Activated CD8-positive, alpha-beta memory T cell treated with anti-CD3 and anti-CD28 coated beads, Interleukin-2, amount 50 U/mL, for 4 hours (primary cell): ENCODE measurements at places on chromosomes 2 and 18.

DNA sequence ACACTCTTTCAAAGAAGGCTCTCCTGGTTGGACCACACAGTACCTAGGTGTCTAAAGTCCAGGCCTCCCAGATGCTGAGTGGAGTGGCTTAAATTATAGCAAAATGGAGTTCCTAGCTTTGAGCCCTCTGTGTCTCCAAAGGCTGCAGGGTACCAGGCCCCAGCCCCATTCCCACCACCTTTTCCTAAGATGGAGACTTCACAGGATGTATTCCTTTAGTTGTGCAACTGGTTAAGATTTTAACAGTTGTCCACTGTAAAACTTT, 4.9 kb downstream of the SMAD7 start:
- DNase-seq: no peak

DNA sequence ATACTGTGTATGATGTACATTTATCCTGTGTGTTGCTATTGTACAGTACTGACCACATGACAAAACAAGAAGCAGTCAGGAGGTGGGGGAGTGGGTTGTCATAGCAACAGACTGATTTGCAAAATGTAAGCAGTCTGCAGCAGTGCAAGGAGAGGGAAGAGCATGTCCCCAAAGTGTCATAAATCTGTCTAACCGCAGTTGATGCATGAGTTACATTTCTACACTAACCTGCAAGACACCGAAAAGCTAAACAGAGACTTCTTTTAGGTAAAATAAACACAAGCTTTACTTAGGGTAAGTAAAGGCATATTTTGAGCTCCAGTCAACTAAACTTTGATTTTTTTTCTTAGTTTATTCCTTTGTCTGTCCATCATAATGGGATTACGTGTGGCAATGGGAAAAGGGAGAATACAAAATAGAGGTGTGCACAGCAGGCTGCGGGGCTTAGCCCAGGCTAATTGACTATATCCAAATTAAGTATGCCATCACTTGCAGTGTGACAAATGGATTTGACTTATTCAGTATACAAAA, 134.5 kb downstream of the MEIS1 start:
- no peak for DNase-seq

DNA sequence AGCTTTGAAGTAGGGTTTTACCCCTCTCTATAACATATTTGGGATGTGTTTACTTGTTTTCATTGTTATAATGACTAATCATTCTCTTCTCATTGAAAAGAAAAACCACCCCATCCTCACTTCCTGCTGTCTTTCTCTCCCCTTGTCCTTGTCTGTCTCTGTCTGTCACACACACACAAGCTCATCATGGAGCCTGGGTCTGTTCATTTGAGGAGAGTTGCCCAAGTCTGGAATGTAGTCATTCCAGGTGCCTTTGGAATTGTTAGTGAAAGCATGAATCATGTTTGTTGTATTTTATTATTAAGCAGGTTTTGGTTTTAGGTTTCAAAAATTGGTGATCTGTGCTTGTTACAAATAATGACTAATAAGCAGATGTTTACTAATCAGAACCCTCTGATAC, 133.5 kb upstream of the IL1R2 start:
- DNase-seq: no peak

- no peak for DNase-seq
Observed at GRCh38 chr2:47266939-47267710, 112.0 kb upstream of the STPG4 start.

DNA sequence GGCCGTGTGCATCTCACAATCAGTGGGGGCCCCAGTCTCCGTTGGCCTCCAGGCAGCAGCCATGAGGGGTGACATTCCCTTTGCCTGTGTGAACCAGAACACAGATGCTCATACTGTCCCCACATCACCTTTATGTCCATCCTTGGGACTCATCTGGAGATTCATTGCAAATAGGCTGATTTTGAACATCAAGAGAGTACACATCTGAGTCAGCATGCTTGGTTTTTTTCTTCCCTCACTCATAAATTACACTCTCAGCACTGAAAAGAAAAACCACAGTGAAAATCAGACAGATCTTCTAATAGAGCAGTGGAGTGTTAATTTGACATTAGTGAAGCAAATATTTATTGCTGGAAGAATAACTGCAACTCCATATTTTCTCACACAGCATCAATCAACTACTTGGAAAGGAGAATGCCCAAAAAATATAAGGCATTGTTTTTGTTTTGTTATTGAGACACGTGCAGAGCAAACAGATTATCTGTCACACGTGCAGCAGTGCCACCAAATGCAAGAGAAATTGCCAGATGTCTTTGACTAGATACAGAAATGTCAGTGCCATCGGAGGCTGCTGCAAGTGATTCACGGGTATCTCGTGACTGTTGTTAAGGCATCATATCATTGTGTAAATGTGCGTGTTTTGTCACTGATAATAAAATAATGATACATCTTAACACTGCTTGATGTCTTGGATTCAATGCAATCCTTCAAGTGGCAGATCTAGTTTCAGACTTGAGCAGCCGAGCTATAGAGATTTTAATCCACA, 10.9 kb downstream of the APCDD1 start:
- DNase-seq: no peak

GRCh38 chr18:35618696-35619095, 37.2 kb downstream of the GALNT1 start:
- no peak for DNase-seq

- no peak for DNase-seq
Observed at GRCh38 chr18:50456285-50456684, 81.4 kb downstream of the SKA1 start.

GRCh38 chr2:134021830-134022524, 231.9 kb upstream of the MGAT5 start:
- no peak for DNase-seq
